Activated CD4-positive, alpha-beta T cell treated with anti-CD3 and anti-CD28 coated beads, Interleukin-2, amount 50 U/mL, for 4 hours (primary cell): ENCODE measurements at places on chromosomes 2 and 18.

DNA sequence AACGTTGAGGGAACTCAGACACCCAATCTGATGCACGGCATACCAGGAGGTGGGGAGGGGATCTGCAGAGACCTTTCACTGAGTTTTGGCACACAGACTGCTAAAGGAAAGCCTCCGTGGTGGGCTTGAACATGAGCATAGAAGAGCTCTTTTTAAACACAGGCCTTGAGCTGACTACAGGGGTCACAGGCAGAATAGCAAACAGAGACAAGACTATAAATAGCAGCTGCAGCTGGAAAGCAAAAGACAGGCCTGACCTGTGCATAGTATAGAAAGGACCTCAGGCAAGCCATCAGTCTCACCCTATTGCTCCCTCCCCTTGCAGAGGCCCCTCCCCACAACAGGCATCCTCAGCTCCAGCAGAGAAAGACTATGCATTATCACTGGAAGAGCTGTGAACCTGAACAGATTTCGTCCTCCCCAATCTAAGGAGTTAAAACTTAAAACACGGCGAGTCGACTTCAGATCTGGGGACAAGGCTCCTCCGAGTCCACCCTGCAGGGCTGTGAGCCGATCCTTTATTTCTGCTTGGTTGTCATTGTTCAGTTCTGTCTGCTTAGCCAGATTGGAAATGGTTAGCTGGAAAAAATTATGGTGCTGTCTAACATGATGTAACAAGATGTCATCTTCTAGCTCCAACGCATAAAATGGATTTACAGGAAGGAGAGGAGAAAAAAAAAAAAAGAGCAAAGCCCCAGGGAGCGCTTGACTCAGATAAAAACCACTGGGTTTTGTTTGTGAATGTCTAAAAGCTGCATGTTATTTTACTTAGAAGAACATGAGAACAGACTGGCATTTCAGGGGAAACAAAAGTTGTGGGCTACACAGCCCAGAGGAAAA lies 25.2 kb upstream of the LCLAT1 start:
- DNase-seq: peak; percentile 20

DNA sequence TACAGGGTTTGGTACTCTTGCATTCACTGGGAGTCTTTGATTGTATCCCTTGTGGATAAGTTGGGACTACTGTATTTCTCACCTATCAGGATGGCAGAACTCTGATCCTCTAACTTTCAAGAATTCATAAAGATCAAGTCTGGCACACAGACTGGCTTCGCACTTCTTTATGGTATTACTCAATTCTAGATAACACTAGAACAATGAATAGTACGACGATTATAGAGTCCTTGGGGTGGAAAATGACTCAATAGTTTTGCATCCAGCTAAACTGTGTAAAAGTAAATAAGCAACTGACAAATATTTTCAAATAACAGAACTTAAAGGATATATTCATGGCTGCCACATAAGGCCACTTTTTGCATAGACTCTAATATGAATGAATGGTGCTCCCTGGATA lies 103.4 kb upstream of the MEX3C start:
- DNase-seq: no peak

DNA sequence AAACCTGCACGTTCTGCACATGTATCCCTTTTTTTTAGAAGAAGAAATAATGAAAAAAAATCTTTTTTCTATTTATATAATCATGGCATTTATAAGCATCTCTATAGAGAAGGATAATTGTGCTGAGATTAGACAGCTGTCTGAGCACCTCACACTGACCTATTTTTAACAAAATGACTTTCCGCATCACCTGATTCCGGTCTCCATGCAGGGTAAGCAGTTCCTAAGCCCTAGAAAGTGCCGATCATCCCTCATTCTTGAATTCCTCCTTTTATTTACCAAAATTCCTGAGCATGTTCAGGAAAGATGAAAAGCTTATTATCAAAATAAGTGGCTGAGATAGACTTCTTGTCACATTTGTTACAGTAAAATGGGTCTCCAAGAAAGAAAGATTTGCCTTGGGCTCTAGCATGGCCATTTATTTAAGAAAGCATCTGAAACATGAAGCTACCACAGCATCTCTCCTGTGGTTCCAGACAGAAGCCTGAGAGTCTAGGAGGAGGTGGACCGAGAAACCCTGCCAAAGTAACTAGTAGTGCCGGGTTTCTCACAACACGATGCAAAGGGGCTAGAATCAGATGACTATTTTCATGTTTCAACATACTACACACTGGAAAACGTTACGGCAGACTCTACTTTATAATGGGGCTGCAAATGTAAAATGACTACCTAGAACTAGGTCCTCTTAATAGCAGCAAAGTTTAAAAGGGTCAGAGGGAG lies 670 bp downstream of the GKN1 start:
- no peak for DNase-seq

- DNase-seq: no peak
Measured at GRCh38 chr2:32314886-32315285, 37.2 kb downstream of the YIPF4 start.
